ENCODE measurements at places on chromosomes 1 and 21.

- peak; percentile 46 for DNase-seq
These were observed 540 bp downstream of the ARHGEF2 start for GRCh38 chr1:155977690-155978324.

GRCh38 chr1:19348441-19349198 is 36.5 kb downstream of the SLC66A1 start:
- DNase-seq: no peak

DNA sequence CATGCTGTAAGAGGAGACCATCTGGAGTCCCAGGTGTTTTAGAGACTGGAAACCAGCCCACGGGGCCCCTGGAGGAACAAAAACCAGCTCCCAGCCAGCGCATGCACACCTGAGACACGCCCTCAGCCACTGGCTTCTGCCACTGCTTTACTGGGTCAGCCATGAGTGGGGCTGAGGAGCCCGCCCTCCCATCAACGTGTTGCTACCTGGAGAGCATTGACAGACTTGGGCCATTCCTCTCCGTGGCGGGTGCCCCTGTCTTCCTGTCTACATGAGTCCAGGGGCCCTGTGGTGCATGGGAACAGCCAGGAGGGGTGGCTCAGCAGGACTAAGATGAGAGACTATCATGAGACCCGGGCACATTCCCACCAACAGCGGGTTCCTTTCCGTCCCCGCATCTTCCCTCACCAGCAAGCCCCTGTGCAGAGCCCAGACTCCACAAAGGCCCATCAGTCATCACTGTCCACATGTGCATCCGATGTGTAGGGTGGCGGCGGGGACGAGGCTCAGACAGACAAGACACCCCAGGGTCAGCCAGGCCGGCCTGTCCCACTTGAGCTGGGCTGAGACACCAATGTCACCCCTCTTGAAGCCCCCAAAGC is 45.4 kb upstream of the POFUT2 start:
- no peak for DNase-seq

- DNase-seq: no peak
These were observed 61.3 kb downstream of the BCAR3 start for GRCh38 chr1:93620172-93620840.

DNA sequence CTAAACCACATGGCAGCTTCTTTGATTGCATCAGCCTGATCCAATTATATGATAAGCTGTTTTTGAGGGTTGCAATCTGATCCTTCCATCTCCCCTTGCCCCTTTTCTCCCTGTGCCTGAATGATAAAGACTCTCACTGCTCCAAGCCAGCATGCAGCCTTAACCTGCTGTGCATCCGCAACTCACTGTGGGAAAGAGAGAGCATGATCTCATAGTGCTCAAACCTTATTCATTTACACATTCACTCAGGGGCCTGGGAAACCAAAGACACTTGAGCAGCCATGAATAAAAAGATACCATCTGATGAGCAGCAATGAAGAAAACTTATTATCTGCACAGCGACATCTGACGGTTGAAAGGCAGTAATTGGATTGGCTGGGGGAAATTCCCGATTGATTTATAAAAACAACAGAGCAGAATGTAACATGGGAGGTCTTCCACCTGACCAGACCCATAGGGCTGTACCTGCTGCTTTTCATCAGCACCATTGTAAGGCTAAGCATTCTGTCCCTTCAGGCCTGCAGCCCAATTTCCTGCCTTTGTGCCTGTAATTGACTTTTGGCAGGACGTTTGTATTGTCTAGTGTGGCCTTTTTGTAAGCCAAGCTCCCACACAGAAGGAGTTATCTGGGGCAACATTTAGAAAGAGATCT is 62.5 kb downstream of the KIAA0040 start:
- peak; percentile 58 for DNase-seq

DNA sequence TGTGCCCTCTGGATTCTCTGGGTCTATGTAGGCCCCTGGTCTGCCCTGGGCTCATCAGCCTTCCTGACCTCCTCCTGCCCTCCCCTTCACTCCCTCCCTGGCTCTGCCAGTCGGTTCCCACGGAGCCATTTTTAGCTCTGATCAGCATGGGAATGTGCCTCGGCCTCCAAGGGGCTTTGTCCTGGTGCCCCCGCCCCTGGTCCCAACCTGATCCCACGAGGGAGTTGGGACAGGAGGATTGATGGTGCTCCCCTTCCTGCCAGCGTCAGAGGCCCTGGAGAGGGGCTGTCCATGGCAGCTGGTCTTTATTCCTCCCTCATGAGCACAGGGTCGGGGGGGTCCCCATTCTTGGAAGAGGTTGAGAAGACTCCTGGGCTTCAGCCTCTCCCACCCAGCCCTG is 24.9 kb downstream of the ETNK2 start:
- DNase-seq: no peak
